Caudate nucleus (tissue), 63 donors: ENCODE measurements at places on chromosomes 3 and 15.
A peak's percentile ranks its signal among the peaks of the same experiment; 100 is the strongest.

GRCh38 chr15:78049691-78050440 is 27.6 kb downstream of the TBC1D2B start:
- DNase-seq: peak; percentile 43

DNA sequence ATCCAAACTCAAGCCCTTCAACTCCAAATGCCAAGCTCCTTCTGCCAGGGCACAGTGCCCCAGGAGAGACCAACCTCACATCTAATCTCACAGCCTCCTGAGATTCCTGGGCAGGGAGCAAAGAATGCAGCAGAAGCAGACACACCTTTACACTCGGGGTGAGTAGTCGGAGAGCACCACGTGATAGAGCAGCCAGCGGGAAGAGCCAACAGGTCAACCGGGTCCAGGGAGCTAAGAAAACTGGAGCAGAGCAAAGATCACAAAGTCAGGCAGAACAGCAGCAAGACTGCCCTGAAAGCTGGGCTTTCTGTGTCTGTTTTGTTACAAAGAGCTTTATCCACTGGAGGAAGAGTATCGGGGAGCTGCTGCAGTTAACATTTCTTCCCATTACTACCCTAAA is 4.2 kb downstream of the B3GALNT1 start:
- no peak for DNase-seq

GRCh38 chr3:124351430-124352148 is 359.7 kb upstream of the ROPN1 start:
- peak; percentile 12 for DNase-seq

DNA sequence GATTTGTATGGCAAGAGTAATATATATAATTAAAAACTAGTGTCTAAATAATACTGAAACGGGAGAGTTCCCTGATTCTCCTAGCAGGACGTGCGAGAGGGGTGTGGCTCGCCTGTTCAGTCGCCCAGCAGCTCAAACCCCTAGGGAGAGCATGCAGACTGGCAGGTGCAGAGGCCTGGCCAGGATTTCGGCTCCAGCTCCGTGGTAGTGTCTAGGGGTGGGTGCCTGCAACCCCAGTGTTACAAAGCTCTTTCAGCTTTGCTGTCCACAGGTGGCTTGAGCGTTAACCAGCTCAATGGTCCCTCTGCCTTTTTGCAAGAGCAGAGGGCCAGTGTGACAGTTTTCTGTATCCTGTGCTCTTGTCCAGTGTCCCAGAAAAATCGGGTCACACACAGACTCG is 226.6 kb downstream of the ALCAM start:
- DNase-seq: no peak

DNA sequence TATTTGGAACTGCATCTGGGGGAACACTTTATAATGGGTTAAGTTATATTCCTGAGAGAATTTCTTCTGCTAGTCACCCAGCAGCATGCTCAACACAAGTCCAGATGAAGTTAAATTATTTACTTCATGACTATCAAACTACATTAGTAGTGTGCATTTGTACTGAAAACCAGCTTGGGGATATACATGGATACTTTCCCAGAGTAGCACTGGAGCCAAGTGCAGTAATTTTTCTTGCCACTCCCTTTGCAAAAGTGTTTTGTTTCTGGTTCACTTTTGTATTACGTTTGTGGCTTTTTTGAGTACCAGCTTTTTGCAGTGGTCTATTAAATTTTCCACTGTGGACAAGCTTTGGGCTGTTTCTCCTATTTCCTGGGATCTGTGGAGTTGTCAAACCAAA is 243.0 kb downstream of the AGBL1 start:
- DNase-seq: no peak

DNA sequence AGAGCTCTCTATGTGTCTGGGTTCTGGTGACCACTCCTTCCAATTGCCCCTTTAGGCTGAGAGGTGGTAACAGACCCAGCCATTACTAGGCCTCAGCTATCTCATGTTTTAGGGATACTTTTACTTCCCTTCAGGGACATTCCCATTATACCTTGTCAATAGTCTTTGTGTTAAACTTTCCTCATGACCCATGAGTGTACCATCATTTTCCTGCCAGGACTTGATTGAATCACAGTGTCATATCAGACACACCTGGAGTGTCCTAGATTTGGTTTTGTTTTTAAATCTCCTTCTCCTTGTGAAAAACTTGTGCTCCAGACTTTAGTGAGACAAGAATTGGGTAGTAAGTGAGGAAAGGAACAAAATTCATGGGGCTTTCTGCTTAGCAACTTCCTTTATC is 136.6 kb downstream of the KCNAB1 start:
- no peak for DNase-seq

- no peak for DNase-seq
Measured at GRCh38 chr3:24832891-24833290, 338.2 kb upstream of the THRB start.

DNA sequence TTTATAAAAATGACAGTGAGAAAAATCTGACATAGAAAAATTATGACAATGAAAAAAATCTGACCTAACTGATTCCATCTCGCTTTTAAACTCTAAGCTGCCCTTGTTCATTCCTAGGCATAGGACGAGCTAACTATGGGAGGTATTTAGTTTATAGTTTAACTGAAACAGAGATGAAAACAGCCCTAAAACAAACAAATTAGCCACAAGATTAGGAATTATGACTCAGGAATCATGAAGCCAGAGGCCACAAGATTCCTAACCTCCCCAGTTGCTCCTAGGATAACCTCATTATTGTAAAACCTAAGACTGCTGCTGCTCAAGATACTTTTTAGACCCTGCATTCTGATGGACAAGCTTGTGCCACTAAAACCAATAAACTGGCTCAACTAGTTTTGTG is 122.7 kb upstream of the MNS1 start:
- DNase-seq: no peak

DNA sequence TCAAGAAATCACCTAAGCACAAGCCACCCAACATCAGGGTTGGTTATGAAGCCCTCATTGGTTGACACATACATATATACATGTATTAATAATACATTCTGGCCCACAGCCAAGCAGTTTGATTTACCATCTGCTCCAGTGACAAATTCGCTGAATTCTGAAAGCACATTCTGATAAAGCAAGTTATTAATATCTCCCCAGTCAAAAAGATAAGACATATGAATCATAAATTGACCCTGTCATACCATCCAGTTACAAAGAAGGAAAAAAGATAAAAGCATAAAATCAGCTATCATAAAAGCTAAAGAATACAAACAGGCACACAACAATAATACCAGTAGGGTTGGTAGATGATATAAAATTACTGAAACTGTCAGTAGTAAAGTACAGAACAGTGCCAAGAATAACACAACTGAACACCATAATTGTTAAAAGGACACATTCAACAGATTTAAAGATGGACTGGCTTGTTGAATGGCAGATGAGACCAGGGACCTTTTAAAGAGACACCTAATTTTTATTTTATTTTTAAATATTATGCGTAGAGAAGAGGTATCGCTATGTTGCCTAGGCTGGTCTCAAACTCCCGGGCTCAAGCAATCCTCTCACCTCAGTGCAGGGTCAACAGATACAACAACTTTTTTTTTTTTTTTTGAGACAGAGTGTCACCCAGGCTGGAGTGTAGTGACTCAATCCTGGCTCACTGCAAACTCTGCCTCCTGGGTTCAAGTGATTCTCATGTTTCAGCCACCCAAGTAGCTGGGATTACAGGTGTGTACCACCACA is 7.7 kb downstream of the SNX4 start:
- DNase-seq: no peak

GRCh38 chr3:33159981-33160380 is 46.2 kb downstream of the CRTAP start:
- DNase-seq: no peak

DNA sequence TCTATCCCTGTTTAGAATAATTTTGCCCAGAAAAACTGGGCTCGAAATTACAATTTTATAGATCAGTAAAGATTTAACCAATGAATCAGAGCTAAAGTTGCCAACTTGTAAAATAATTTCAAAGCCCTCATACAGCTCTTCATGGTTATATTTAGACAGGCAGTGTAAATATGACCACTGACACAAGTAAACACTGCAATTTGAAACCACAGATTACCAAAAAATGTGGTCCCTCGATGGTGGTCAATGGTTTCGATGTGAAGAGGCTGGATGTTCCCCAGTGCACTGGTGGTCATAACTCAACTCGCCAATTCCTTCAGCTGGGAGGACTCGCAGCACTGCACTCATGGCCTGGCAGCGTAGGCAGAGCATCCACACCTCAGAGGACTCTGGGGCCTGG is 28.6 kb downstream of the LRTM1 start:
- no peak for DNase-seq

- no peak for DNase-seq
Measured at GRCh38 chr3:116384717-116385116, 60.6 kb downstream of the LSAMP start.

DNA sequence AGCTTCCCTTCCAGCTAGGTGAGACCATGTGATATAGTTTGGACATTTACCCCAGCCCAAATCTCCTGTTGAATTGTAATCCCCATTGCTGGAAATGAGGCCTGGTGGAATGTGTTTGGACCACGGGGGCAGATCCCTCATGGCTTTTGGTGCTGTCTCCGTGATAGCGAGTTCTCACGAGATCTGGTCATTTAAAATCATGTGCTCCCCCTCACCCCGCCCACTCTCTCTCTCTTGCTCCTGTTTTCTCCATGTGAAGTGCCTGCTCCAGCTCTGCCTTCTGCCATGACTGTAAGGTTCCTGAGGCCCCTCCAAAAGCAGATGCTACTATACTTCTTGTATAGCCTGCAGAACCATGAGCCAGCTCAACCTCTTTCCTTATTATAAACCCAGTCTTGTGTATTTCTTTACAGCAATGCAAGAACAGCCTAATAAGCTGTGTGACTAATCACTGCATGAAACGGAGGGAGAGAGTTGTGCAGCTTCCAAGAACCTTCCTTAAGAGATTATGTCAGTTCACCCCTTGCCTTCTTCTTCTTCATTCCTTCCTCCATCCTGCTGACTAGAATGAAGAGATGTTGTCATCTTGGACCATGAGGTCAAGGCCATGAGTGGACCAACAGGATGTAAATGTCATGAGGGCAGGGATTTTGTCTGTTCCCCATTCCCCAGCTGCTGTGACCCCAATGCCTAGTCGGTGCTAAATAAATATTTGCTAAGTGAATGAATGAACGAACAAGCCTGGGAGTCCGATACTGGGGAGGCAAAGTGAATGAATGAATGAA is 91.0 kb downstream of the CPN2 start:
- no peak for DNase-seq

DNA sequence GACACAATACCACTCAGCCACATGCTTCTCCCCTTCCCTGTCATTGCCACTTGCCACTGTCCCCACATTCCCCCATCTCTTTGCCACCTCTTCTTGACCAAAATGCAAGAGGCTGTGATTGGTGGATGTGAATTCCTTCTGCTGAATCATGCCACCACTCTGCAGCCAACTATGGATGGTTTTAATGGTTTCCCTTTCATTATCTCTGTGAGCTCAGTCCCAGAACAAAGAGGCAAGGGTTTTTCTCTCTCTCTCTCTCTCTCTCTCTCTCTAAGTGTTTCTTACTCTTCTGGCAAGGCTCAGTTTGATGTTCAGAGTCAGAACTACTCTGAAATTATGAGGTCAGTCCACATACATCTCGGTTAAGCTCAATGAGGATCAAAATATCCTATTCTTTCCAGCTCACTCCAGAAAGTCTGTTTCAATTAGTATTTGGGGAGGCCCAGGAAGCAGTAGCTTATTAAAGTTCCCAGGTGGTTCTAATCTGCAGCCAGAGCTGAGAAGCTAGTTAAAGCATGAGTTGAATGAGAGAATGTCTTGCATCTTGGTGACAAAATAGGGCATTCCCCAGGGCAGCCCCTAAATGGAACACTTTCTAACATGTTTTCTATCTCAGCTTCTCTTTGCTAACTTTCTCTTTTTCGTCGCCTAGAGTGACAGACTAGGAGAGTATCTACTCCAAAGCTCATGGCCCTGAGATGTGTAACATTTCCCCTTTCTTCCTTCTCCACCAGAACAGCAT is 8.5 kb upstream of the ILDR1 start:
- no peak for DNase-seq

GRCh38 chr15:75191235-75191634 is 10.4 kb upstream of the C15orf39 start:
- DNase-seq: no peak

- DNase-seq: no peak
Measured at GRCh38 chr15:66569461-66570137, 3.8 kb upstream of the LCTL start.

DNA sequence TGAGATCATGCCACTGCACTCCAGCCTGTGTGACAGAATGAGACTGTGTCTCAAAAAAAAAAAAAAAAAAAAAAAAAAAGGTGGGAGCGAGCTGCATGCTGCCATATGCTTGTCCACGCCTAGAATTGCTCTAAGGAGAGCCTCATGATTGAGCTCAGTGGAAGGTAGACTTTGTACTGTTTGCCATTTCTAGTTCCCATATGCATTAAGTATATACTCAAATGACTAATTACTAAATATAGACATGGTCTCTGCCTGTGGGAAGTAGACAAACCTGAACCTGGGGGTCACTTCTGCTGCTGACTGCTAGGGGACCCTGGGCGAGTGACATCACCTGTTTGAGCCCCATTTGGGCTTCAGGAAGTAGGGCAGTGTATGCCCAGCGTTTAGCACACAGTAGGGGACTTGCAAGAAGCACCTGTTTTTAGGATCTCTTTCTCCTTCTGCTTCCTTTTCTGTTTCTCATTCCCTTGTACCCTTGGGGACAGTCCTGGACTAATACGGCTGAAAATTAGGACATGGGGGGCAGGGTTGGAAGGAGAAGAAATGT is 27.2 kb downstream of the PRKCD start:
- DNase-seq: no peak

DNA sequence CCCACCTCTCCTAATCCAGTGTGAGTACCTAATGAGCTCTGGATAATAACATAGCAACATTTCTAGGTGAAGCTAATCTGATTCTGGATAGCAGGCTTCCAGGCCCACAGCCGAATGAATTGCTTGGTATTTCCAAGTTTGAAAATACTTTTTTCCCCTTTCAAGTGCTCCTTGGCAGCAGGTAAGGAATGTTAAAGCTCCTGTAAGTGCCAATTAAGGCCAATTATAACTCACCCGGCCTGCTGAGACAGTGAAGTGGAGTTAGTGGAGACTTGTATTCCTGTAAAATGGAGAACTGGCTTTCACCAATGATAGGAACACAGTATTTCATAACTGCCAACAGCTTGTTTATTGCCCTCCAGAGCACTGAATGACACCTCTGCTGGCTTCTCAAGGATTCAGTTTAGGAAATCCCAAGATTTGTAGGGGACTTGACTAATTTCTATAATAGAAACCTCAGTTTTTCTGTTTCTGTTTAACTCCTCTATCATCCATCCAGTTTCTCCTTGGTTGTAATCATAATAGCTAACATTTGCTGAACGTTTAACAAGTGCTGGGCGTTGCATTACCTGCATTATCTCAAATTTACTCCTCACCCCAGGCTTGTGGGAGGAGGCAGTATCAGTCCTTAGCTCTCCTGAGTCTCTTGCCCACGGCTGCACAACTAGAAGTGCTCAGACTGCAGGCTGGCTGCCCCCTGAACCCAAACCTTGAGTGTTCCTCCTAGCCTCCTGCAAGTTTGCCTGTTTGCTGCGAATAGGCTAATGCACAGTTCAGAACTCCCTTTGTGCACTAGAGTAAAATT is 52.7 kb upstream of the SCAANT1 start:
- no peak for DNase-seq

- peak; percentile 12 for DNase-seq
Measured at GRCh38 chr3:37779289-37780152, 82.2 kb upstream of the CTDSPL start.
